ENCODE measurements at places on chromosomes 2 and 18. TPM values are rescaled to one million over a fixed set of nuclear protein-coding genes. Genes with fewer than 3 reads are reported as not detected.
A peak's percentile ranks its signal among the peaks of the same experiment; 100 is the strongest.

DNA sequence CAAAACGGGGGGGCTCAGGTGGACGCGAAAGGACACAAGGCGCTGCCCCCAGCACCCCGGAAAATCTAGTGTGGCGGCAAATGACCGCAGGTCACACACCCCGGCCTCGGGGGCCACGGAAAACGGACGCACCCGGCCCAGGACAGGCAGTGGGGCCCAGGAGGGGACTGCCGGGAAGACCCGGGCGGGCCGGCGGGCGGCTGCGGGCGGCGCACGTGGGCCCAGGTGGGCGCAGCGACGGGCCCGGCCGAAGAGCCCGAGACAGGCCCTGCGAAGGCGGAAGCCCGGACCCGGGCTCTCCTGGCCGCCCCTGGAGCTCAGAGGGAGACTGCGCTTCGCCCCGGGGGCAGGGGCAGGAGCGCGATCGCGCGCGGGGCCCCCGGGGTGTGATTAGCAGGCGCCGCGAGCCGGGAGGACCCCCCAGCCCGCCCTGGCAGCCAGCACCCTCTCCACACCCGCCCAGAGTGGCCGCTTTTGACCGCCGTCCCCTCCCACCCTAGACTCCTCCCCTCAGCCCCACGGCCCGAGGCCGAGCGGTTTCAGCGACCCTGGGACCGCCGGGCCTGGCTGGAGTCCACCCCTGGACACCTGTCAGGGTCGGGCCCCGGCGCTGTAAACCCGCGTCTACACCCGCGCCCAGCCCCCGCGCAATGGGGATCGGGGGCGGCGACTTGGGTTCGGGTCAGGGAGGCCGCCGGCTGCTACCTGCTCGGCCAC lies 773 bp downstream of the MBP start:
- no peaks in the 10 kb centered on the region for H3K36me3 ChIP-seq
- DNase-seq = peak; percentile 89
- H3K4me3 ChIP-seq = peak overlapping the region; percentile 79
- no peaks in the 10 kb centered on the region for H3K27me3 ChIP-seq

Gene TMEM131
- 42.5 TPM for total RNA-seq

Gene SERPINB3
- total RNA-seq = not detected

- no peak overlapping the region for H3K27ac ChIP-seq
- DNase-seq = no peak
- H3K4me3 ChIP-seq = no peak overlapping the region
- peaks cover 4% of the 10 kb centered on the region for H3K36me3 ChIP-seq
- H3K4me1 ChIP-seq = no peaks in the 10 kb centered on the region
Measured at GRCh38 chr2:69255760-69256159, 131.3 kb downstream of the GFPT1 start.

DNA sequence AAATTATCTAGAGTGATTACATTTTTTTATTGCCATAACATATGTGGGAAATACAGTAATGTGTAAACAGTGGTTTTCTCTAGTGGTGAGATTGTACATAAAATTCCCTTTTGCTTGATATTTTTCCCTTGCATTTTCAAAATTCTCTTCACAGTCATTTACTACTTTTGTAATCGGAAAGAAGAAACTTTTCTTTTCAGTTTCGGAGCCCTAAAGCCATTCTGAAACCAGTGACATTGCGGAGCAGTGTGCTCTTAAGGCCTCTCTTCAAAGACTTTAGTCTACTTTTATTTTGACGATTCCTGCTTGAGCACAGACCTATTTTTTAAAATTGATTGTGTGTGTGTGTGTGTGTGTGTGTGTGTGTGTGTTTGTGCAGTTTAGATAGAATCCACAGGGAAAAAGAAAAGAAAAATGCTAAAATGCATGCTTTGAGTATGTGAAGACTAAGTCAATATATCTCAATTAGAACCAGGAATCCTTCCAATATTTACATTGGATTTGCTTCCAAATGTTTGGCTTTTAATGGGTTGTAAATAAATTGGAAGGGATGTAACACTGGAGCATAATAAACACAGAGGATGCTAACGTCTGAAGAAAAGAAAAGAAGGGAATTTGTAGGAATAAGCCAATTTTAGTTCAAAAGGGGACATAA lies 357.4 kb downstream of the RND3 start:
- no peak overlapping the region for H3K4me3 ChIP-seq
- no peak overlapping the region for H3K27ac ChIP-seq
- no peaks in the 10 kb centered on the region for H3K4me1 ChIP-seq
- DNase-seq = no peak

Gene RNMT
- total RNA-seq = 25.3 TPM

DNA sequence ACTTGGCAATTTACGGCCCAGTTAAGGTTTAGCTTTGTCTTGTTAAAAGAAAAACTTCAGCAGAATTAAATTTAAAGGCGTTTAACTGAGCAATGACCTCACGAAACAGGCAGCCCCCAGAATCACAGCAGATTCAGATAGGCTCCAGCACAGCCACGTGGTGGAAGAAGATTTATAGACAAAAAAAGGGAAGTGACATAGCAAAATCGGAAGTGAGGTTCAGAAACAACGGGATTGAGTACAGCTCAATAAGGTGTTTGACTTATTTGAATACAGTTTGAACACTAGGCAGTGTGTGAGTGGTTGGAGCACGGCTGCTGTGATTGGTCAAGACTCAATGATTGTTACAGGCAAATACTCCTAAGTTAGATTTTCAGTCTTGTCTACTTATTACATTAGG lies 79.8 kb downstream of the MOGAT1 start:
- no peaks in the 10 kb centered on the region for H3K36me3 ChIP-seq
- no peaks in the 10 kb centered on the region for H3K27me3 ChIP-seq
- no peak overlapping the region for H3K27ac ChIP-seq
- no peak for DNase-seq
- peaks cover 17% of the 10 kb centered on the region for H3K4me1 ChIP-seq

- H3K36me3 ChIP-seq = peaks cover 3% of the 10 kb centered on the region
- DNase-seq = no peak
- H3K27me3 ChIP-seq = no peaks in the 10 kb centered on the region
- H3K27ac ChIP-seq = no peak overlapping the region
- H3K4me3 ChIP-seq = no peak overlapping the region
Measured at GRCh38 chr2:127942002-127942401, 56.2 kb upstream of the AMMECR1L start.

Gene AQP12A
- not detected for total RNA-seq

GRCh38 chr2:144615866-144616565 lies 96.1 kb upstream of the ZEB2 start:
- no peaks in the 10 kb centered on the region for H3K4me1 ChIP-seq
- no peaks in the 10 kb centered on the region for H3K36me3 ChIP-seq
- H3K4me3 ChIP-seq = no peak overlapping the region
- no peak overlapping the region for H3K27ac ChIP-seq

DNA sequence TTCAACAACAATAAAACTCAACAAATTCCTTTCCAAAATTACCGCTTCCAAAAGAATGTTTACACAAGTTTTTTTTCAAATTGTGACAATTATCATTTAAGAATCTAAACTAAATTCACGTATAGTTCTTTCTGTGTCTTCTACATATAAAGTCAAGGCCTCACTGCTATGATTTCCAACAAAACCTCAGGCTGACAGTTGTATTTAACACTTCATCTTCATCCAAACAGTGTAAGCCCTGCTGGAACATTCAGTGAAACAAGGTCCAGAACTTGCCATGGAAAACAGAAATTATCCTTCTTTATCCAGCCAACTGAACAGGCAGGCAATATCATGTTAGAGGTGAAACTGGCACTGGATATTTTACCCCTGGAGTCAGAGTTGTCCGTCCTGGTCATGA lies 357.9 kb downstream of the PID1 start:
- no peak for DNase-seq
- no peak overlapping the region for H3K27ac ChIP-seq
- peaks cover 6% of the 10 kb centered on the region for H3K4me1 ChIP-seq
- no peaks in the 10 kb centered on the region for H3K36me3 ChIP-seq
- no peaks in the 10 kb centered on the region for H3K27me3 ChIP-seq
- H3K4me3 ChIP-seq = no peak overlapping the region

DNA sequence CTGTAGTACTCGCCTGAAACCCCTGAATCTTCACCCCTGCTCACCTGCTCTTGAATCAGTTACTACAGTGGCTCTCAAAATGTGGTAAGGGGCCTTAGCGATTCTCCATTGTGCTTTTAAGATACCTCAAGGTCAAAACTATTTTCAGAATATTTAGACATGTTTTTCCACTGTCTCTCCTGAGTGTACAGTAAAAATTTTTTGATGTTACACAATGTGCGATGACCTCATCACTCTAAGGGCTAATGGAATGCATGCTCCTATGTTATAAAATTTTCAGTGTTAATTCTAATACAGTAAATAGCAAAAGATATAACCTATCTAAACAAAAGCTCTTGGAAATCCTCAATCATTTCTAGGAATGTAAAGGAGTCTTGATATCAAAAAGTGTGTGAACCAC lies 336.9 kb upstream of the PKDCC start:
- H3K36me3 ChIP-seq = no peaks in the 10 kb centered on the region
- H3K27ac ChIP-seq = no peak overlapping the region
- no peak for DNase-seq
- no peak overlapping the region for H3K4me3 ChIP-seq
- H3K27me3 ChIP-seq = peaks cover 2% of the 10 kb centered on the region

DNA sequence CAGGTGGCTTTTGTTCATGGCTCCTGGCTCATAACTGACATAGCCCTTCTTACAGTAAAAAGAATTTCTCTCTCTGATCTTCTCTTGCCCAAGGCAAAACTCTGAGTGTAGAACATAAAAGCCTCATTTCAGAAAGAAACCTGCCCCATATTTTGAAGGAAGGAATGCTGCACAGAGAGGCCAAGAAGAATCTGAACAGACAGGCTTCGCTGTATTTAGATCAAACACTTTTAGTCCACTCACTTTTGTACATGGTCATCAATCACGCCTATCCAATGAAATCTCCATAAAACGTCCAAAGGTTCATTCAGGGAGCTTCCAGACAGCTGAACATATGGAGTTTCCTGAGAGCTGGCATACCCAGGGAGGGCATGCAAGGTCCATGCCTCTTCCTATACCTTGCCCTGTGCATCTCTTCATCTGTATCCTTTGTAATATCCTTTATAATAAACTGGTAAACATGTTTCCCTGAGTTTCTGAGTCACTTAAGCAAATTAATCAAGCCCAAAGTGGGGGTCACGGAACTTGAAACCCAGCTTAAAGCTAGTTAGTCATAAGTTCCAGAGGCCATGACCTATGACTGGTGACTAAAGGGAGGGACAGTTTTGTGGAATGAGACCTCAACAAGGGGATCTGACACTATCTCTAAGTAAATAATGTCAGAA lies 62.5 kb upstream of the TMEM247 start:
- H3K36me3 ChIP-seq = no peaks in the 10 kb centered on the region
- no peak for DNase-seq
- no peak overlapping the region for H3K4me3 ChIP-seq
- H3K27ac ChIP-seq = no peak overlapping the region
- H3K27me3 ChIP-seq = no peaks in the 10 kb centered on the region

GRCh38 chr2:236517251-236518031 lies 52.2 kb upstream of the ACKR3 start:
- H3K27ac ChIP-seq = no peak overlapping the region
- no peak overlapping the region for H3K4me3 ChIP-seq
- no peaks in the 10 kb centered on the region for H3K4me1 ChIP-seq
- DNase-seq = no peak
- no peaks in the 10 kb centered on the region for H3K36me3 ChIP-seq

Gene CNGA3
- total RNA-seq = not detected

DNA sequence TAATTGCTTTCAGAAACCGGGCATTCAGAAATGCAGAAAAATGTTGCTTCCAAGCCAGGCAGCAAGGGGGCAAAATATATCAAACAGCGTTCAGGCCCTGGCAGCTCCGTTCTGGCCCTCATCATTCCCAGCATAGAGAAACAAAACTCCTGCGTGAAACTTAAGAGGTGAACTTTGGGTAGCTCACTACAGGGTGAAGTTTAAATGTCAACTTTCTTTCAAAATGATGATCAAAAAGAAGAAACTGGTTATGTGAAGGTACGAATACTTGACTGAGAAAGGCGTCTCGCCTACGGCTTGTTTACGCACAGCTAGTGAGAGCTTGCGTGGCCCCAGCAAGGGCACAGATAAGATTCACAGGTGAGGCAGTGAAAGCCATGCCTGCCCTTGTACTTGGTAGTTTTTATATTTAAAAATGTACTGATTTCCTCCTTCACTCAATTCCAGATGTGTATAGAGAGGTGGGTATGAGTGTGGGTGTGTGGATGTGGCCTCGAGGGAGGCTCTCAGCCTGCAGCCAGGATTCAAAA lies 127.5 kb downstream of the NFATC1 start:
- H3K27me3 ChIP-seq = no peaks in the 10 kb centered on the region
- H3K36me3 ChIP-seq = no peaks in the 10 kb centered on the region
- H3K4me3 ChIP-seq = no peak overlapping the region
- no peak for DNase-seq
- no peak overlapping the region for H3K27ac ChIP-seq

Gene SLC30A3
- 1.8 TPM for total RNA-seq

Gene TDRD15
- total RNA-seq = 0.06 TPM

Gene OR6B2
- not detected for total RNA-seq

Gene POU3F3
- 0.15 TPM for total RNA-seq

DNA sequence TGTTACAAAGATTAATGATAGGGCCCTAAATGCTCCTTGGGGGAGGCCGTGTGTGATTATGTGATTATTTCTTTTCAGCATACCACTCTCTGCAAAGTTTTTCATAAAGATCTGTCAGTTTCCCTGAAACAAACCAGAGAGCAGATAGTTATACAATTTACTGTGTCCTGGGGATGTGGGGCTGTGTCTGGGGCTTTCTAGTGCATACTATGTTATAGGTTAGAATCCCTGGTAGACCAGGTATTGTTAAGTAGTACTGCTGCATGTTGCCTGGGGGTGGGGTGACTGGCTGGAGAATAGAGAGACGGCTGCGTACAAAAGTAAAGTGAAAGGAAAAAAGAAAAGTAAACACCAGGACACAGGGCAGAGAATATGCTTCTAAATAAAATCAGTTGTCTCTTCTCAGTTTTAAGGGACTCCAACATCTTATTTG lies 3.3 kb upstream of the CCBE1 start:
- no peak for DNase-seq
- H3K4me3 ChIP-seq = no peak overlapping the region
- no peaks in the 10 kb centered on the region for H3K27me3 ChIP-seq

Gene KLHL41
- total RNA-seq = 0.87 TPM

Gene MRPS5
- total RNA-seq = 31.2 TPM

Gene CCNYL1
- 22.4 TPM for total RNA-seq

Gene CTAGE1
- not detected for total RNA-seq

- no peaks in the 10 kb centered on the region for H3K36me3 ChIP-seq
- no peak overlapping the region for H3K4me3 ChIP-seq
- H3K27ac ChIP-seq = no peak overlapping the region
- DNase-seq = no peak
Measured at GRCh38 chr2:59868981-59869380, 684.5 kb downstream of the BCL11A start.

GRCh38 chr2:54986264-54986663 lies 64.0 kb downstream of the RTN4 start:
- DNase-seq = no peak
- H3K27me3 ChIP-seq = no peaks in the 10 kb centered on the region
- no peak overlapping the region for H3K27ac ChIP-seq
- peaks cover 6% of the 10 kb centered on the region for H3K4me1 ChIP-seq
